Urinary bladder (tissue), 4 donors: ENCODE measurements at places on chromosomes 13 and 19. TPM values are rescaled to one million over a fixed set of nuclear protein-coding genes. Genes with fewer than 3 reads are reported as not detected.

DNA sequence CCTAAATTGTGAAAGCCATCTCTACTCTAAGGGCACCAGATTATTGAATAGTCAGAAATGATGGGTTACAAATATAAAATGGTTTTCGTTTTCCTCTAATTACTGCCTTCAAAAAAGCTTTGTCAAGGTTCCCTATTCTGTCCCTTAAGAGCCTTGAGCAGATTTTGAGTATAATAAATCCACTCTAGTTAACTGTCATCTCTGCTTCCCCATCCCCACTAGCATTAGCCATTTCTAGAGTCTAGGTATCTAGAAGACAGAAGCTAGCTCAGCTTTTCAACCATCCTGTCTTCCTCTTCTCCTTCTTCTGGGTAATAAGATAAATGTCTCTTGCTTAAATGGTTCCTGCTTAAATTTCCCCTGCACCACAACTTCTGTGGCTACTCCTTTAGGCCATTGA, 290.4 kb downstream of the DACH1 start:
- DNase-seq, result no peak

The CXCL17 gene
- 10.8 TPM for polyA plus RNA-seq

DNA sequence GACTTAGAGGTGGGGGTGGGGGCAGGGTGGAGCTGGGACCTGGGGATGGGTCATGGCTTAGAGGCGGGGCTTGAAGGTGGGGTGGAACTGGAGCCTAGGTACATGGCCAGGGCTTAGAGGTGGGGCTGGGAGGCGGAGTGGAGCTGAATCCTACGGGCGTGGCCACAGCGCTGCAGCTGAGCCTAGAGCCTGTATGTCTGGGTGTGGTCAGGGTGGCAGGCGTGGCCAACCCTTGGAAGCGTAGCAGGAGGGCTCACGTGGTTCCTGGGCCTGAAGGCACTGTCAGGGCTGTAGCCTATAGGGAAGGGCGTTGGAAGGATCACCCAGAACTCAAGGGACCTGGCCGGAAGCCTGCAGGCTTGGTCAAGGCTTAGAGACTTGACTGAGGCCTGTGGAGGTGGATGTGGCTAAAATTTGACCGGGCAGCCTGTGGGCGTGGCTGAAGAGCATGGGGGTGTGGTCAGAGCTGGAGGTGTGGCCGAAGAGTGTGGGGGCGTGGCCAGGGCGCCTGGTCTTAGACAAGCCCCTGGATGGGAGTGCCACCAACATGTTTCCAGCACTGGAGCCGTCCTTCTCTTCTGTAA, 24.3 kb downstream of the COLGALT1 start:
- DNase-seq, result no peak

- no peak for DNase-seq
Measured at GRCh38 chr13:35143123-35143522, 201.1 kb downstream of the NBEA start.
